ENCODE measurements at places on chromosomes 1 and 21.

DNA sequence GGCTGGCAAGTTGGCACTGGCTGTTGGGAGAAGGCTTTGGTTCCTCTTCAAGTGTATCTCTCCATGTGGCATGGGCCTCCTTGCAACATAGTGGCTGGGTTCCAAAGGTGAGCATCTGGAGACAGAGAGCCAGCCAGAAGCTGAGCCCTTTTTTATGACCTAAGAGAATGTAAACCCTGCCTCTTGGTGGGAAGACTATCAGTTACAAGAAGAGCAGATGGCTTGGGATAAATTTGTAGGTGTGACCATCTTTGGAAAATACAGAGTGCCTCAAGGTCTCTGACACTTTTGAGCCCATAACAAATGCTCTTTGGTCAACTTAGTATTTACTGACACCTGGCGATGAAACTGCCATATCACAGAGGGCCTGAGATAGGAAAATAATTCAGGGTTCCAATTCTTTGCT lies 31.4 kb upstream of the PRELP start:
- DNase-seq: no peak

DNA sequence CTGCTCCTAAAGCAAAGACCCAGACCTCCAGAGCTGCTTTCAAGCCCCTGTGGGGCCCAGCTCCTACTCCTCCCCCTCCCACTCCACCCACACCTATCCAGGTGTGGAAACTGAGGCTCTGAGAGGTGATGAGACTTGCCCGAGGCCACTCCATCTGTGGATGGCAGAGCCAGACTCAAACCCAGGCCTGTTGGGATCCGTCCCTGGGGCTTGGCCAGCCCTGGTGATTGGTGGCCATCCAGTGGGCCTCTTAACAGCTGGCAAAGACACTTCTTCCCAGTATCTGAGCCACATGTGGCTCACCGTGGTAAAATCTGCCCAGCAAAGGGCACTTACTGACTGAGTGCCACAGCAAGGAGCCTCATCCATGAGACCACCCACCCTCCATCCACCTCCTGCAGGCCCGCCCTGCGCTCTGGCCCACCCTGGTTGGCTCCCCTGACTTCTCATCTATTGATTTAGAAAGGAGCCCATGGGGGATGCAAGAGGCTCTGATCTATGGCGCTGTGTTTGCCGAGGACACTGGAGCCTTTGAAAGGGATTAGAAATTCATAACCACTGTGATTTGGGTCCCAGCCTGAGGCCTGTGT lies 398.5 kb downstream of the PTPRU start:
- no peak for DNase-seq

DNA sequence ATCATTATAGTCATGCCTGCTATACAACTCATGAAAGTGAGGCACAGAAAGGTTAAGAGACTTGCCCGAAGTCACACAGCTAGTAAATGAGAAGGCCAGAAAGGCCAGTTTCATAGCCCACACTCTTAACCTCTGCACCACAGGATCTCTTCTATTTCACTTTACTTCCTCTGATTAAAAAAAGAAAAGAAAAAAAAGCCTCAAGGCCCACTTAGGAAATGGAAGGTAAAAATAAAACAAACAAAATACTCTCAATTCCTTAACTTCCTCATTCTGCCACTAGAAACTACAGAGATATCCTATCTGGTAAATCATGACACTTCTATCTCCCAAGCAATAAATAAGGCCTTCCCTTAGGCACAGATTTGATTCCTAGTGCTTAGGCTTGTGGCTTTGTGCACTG lies 7.6 kb upstream of the ENAH start:
- DNase-seq: no peak

DNA sequence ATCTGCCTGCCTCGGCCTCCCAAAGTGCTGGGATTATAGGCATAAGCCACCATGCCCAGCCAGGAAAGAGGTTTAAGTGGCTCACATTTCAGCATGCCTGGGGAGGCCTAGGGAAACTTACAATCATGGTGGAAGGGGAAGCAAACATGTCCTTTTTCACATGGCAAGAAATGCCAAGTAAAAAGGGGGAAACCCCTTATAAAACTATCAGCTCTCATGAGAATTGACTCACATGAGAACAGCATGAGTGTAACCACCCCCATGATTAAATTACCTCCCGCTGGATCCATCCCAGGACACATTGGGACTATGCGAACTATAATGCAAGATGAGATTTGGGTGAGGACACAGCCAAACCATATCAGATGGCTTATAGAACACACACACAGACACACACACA lies 8.8 kb upstream of the KLHL12 start:
- DNase-seq: no peak

DNA sequence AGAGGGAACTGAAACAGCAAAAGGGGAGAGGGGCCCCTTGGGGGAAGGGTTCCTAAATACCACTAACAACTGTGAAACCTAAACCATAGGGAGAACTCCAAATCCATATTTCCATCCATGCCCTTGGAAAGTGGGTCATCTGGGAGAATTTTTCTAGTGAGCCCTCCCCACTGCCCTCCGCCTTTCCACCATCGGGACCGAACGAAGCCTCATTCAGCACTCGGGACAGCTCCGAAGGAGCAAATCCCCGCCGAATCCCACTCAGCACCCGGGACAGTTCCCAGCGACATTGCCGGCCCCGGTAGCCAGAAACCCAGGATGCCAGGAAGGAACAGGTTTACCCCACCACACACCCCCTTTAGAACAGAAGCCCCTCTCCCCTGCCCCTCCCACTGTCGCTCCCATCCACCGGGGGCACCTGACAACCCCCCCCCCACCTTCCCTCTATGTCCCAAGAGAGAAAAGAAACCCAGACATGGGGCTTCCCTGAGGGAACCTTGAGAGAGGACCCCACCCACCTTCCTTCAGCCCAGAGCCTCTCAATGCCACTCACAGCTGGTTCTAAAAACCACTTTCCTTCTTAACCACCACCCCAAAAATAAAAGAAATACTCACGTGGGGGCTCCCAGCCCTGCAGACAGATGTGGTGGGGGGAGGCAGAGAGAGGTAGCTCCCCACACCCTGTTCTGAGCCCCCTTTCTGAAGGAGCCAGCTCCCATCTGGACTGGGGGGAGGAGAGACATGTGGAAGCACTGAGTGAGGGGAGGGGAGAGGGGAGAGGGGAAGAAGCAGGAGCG lies 4.5 kb downstream of the DLGAP3 start:
- no peak for DNase-seq

DNA sequence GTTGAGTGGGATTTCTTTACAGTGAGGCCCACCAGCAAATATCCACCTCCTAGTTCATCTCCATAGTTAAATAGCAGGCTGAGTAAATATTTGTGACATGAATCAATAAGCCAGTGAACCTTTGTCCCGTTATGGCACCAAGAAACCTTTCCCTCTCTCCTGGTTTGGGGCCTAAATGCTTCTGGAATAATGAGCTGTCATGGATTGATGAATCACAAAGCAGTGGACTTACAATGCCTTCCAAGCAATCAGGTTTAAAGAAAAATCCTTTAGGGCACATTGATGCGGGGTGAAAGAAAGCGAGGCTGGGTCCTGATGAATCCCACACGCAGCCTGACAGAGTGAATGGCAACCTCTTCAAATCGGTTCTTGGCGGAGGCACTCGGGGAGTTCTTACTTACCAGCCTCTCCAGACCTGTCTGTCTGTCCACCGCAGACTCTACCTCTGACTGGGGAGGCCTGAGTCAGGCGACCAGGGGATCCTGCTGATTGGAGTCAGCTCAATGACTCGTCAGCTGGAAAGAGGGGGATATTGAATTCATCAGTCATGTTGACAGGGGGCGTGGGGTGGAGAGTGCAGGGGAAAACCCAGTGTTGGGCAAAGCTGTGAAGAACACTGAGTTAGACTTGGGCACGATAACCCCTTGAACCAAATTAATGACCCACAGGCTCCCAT lies 247.3 kb downstream of the PLPP3 start:
- DNase-seq: no peak

GRCh38 chr1:210418863-210419650 lies 90.4 kb downstream of the HHAT start:
- no peak for DNase-seq

GRCh38 chr1:167373986-167374385 lies 144.3 kb downstream of the CD247 start:
- DNase-seq: no peak

DNA sequence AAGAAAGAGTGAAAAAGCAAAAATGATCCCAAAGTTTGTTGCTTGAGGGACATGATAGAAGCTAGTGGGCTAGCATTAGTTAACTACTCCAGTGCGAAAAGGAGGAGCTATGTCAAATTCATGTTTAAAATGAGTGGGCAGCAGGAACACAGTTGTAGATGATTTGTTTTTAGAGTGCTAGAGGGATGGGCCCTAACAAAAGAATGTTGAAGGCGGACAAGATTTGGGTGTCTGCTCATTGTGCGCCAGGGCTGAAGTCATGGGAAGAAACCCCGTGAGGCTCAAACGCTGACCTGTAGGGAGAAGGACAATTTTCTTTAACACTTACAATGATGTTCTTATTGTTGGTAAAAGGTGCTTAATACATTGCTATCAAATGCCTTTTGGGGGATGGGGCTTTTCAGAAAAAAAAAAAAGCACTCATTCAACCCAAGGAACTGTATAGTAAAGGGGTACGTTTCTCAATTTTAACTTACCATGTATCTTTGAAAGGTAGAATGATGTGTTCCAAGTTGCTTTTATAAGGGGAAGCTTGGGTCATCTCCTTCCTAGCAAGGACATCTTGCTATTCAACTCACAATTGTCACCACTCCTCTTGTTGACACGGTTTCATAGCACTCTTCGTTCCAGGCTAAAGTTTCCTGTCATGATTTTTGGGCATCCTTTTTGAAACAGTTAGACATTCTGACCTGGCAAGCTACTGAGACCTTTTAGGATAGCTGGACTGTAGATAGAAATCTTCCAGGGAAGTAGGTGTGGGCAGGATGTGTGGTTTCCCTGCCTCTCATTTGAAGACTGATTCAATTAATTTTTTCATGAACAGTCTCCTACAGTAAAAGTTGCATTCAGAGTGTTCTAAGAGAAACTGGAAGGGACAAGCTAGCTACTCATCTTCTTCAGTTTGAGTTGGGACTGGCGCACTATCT lies 53.0 kb upstream of the CNN3 start:
- DNase-seq: no peak

DNA sequence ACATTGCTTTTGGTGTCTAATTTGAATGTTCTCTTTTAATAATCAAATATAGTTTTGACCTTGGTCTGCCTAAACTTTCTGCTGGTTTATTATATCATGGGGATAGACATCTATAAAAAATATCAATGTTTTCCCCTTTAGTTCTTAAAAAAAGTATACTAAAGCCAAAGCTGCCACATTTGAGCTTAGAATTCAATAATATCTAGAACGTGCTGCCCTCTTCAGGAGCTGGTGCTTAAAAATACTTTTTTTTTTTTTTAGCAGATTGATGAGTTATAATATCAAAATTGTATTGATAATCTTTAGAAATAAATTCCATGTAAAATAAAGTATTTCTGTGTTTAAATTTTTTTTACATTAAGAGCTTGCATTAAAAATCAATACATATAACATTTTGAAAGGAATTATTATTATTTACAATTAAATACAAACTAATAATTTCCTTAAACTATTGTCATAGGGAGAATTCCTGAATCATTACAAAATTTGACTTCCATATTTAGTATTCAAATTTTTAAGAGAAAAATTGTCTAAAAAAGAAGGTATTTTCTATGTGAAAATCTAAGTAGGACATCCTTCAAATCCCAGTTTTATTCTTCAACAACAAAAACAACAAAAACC lies 40.1 kb upstream of the ADGRL2 start:
- no peak for DNase-seq

GRCh38 chr1:217136895-217137205 lies 413.6 kb upstream of the ESRRG start:
- DNase-seq: no peak

GRCh38 chr1:44828003-44828651 lies 14.9 kb downstream of the PTCH2 start:
- no peak for DNase-seq

DNA sequence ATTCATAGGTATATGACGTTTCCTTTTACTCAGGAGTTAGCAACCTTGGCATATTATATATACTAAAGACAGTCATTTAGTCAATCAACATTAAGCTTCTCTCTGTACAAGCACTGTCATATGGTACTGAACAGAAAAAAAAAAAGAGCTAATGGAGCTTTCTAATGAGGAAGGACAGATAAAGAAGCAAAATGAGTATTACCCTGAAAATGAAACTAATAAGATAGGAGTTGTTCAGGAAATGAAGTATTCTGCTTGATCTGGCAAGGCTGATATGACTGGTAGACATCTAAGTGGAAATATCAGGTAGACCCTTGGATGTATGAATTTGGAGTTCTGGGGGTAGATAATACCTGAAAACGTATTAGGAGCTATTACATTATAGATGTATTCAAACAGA lies 4.3 kb upstream of the IKBKE start:
- DNase-seq: no peak

- no peak for DNase-seq
Measured at GRCh38 chr1:162035241-162035640, 11.6 kb upstream of the OLFML2B start.

DNA sequence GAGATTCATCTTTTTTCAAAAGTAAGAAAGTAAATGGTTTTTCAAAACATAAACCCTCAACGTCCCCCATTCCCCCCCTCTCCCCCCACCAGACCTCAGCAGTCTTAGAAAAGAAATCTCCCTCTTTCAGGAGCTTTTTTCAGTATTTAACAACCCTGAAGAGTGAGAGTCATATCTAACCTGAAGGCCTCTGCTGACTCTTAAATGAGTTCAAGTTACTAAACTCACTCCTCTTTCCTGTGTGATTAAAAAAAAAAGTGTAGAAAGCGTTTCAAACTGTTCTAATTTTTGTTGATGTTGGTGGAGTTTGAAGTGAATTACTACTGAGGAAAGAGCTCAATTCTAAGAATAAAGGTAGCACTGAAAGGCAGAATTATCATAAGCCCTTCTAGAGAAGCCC lies 93.7 kb downstream of the VAV3 start:
- no peak for DNase-seq

- no peak for DNase-seq
Measured at GRCh38 chr1:182279724-182280503, 111.7 kb downstream of the GLUL start.

GRCh38 chr21:41926117-41926806 lies 27.6 kb downstream of the C2CD2 start:
- DNase-seq: no peak
